Endothelial cell (in vitro differentiated cells): ENCODE measurements at places on chromosomes 13 and 19. TPM values are rescaled to one million over a fixed set of nuclear protein-coding genes. Genes with fewer than 3 reads are reported as not detected.
A peak's percentile ranks its signal among the peaks of the same experiment; 100 is the strongest.

Gene KLK6
- 0.67 TPM for total RNA-seq

DNA sequence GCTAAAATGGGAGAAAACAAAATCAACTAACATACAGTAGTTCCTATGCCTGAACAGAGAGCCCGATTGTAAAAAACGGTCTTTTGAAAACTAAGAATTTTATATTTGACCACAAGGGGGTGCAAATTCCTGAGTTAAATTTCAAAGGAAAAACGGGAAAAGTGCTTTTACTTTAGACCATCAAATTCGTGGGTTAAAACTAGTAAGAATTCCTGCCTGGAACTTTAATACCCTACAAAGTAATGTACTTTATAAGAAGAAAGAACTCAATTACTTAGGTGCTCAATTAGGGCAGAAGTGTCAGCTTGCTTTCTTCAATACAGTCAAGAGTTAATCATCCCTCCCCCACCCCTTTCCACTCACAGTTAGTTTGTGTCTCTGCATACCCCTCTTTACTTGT is 69.8 kb downstream of the KCNRG start:
- no peak overlapping the region for H3K4me3 ChIP-seq
- H3K27me3 ChIP-seq = peaks cover 9% of the 10 kb centered on the region
- H3K27ac ChIP-seq = no peak overlapping the region
- H3K36me3 ChIP-seq = no peaks in the 10 kb centered on the region
- peaks cover 11% of the 10 kb centered on the region for H3K4me1 ChIP-seq
- DNase-seq = no peak

DNA sequence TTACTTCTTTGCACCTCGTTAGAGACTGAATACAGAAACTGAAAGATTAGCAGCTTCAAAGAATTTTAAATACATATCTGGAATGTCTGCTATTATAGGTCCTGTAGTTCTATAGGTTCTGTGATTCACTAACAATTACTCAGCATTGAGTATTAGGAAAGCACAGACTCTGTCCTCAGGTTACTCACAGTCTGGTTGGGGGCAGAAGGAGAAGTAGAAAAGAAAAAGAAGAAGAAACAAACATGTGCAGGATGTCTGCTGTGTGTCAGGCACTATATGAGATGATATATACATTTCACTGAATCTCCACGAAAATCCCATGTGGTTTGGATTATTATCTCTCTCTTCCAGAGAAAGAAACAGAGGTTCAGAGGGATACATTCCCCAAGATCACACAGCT is 40.1 kb downstream of the SERTM1 start:
- no peaks in the 10 kb centered on the region for H3K4me1 ChIP-seq
- no peaks in the 10 kb centered on the region for H3K36me3 ChIP-seq
- H3K27me3 ChIP-seq = peaks cover 11% of the 10 kb centered on the region
- no peak overlapping the region for H3K4me3 ChIP-seq
- no peak overlapping the region for H3K27ac ChIP-seq

Gene ERICH6B
- total RNA-seq = not detected

Gene GRWD1
- 38.4 TPM for total RNA-seq

- H3K27me3 ChIP-seq = peaks cover 4% of the 10 kb centered on the region
- peaks cover 5% of the 10 kb centered on the region for H3K4me1 ChIP-seq
- H3K36me3 ChIP-seq = peaks cover 9% of the 10 kb centered on the region
- no peak overlapping the region for H3K4me3 ChIP-seq
These were observed 27.4 kb downstream of the IRS2 start for GRCh38 chr13:109758937-109759480.

Gene ENOX1
- total RNA-seq = 1.7 TPM

- H3K4me1 ChIP-seq = peaks cover 9% of the 10 kb centered on the region
- no peaks in the 10 kb centered on the region for H3K27me3 ChIP-seq
- H3K36me3 ChIP-seq = peaks cover 11% of the 10 kb centered on the region
- DNase-seq = no peak
These were observed 10.1 kb downstream of the URI1 start for GRCh38 chr19:29952177-29952576.

Gene KIR2DL4
- not detected for total RNA-seq

Gene ZNF563
- 1.2 TPM for total RNA-seq

DNA sequence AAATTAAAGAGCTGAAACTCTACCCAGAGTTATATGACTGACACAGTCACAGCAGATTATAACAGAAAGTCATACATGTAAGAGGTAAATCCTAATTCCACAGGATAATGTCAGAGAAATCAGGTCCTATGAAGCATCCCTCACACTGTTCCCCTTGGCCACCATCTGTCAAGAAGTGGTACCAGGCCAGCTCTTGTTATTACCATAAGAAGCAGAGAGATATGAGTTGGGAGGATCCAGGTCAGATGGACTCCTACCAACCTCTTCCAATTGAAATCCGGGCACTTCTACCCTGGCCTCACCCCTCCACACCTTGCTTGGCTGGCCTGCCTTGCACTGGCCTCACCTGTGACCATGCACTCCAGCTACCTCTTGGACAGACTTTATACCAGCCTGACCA is 353.2 kb downstream of the DNAJC15 start:
- DNase-seq = no peak
- H3K4me1 ChIP-seq = peaks cover 21% of the 10 kb centered on the region
- H3K4me3 ChIP-seq = no peak overlapping the region
- peaks cover 1% of the 10 kb centered on the region for H3K27me3 ChIP-seq
- H3K27ac ChIP-seq = no peak overlapping the region

Gene GPR12
- not detected for total RNA-seq

- no peak for DNase-seq
- no peaks in the 10 kb centered on the region for H3K36me3 ChIP-seq
- no peak overlapping the region for H3K27ac ChIP-seq
- H3K4me3 ChIP-seq = no peak overlapping the region
- no peaks in the 10 kb centered on the region for H3K27me3 ChIP-seq
- H3K4me1 ChIP-seq = no peaks in the 10 kb centered on the region
These were observed 34.2 kb downstream of the TDRD3 start for GRCh38 chr13:60431108-60431700.

Gene PRTN3
- not detected for total RNA-seq

DNA sequence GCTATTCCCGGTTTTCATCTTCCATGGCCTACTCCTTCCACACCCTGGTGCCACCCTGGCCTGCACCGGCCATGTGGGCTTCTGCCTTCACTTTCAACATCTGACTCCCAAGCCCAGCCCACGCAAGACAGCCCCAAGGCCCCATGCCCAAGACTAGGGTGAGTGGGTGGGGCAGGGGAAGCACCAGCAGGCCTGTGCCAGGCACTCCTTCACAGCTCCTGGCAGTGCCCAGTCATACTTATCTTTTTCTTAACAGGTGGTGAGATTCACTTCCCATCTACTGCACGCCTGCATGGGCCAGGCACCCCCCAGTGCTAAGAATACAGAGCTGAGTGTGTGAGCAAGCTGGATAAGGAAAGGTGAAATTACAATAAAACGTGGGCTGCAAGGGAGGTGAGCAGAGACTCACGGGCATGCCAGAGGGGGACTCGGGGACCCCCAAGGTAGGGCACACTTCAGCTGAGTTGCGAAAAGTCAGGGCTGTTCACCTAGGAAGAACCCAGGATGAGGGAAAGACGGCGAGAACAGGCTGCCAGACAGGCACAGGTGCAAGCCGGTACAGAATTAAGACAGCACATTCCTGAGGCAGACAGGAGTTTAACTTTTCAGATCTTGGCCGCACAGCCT is 55.7 kb downstream of the COL4A1 start:
- H3K4me1 ChIP-seq = peaks cover 65% of the 10 kb centered on the region
- peaks cover 62% of the 10 kb centered on the region for H3K36me3 ChIP-seq
- peak overlapping the region; percentile 79 for H3K27ac ChIP-seq
- no peak for DNase-seq

DNA sequence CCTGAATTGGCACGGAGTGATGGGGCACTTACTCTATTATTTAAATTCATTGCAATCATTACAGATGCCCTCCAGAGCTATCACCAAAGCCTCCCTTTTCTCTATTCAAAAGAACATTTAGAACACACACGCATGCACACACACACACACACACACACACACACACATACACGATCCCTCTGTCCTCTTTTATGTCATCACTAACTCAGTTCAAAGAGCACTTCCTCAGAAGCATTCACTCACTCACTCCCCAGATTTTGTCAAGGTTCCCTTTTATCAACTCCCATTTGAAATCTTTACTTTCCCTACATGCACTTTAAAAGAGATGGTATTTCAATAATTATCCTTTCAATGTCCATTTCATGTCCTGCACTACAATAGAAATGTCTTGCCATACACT is 22.4 kb upstream of the IGFL4 start:
- H3K4me3 ChIP-seq = no peak overlapping the region
- H3K27me3 ChIP-seq = peaks cover 4% of the 10 kb centered on the region
- DNase-seq = no peak
- no peaks in the 10 kb centered on the region for H3K4me1 ChIP-seq
- H3K36me3 ChIP-seq = peaks cover 8% of the 10 kb centered on the region
- no peak overlapping the region for H3K27ac ChIP-seq

Gene KRTDAP
- total RNA-seq = not detected

- peaks cover 7% of the 10 kb centered on the region for H3K27me3 ChIP-seq
- no peak overlapping the region for H3K4me3 ChIP-seq
- no peaks in the 10 kb centered on the region for H3K4me1 ChIP-seq
- no peak overlapping the region for H3K27ac ChIP-seq
- DNase-seq = no peak
These were observed 19.7 kb downstream of the CUL4A start for GRCh38 chr13:113229161-113229560.

Gene BRME1
- 3.4 TPM for total RNA-seq

GRCh38 chr13:39820606-39821005 is 165.1 kb downstream of the COG6 start:
- no peak overlapping the region for H3K27ac ChIP-seq
- no peak overlapping the region for H3K4me3 ChIP-seq
- H3K4me1 ChIP-seq = no peaks in the 10 kb centered on the region

- no peak overlapping the region for H3K4me3 ChIP-seq
- no peak overlapping the region for H3K27ac ChIP-seq
- no peaks in the 10 kb centered on the region for H3K36me3 ChIP-seq
- H3K4me1 ChIP-seq = peaks cover 17% of the 10 kb centered on the region
These were observed 2.3 kb upstream of the KBTBD7 start for GRCh38 chr13:41196620-41197019.

DNA sequence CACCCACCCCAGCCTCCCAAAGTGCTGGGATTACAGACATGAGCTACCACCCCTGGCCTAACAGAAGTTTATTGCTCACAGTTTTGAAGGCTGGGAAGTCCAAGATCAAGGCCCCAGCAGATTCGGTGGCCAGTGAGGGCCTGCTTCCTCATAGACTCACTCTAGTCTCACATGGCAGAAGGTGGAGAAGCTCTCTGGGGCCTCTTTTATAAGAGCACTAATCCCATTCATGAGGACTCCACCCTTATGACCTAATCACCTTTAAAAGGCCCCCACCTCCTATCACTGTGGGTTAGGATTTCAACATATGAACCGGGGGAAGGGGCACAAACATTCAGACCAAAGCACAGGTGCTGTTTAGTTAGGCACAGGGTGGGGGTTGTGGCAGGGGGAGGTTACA is 6.9 kb upstream of the SWSAP1 start:
- peaks cover 4% of the 10 kb centered on the region for H3K36me3 ChIP-seq
- no peak overlapping the region for H3K4me3 ChIP-seq
- H3K27me3 ChIP-seq = peaks cover 7% of the 10 kb centered on the region
- H3K27ac ChIP-seq = no peak overlapping the region
- no peak for DNase-seq

GRCh38 chr13:67367399-67367798 is 137.3 kb upstream of the PCDH9 start:
- no peak overlapping the region for H3K27ac ChIP-seq
- H3K27me3 ChIP-seq = no peaks in the 10 kb centered on the region
- no peak for DNase-seq
- no peaks in the 10 kb centered on the region for H3K36me3 ChIP-seq
- H3K4me3 ChIP-seq = no peak overlapping the region

GRCh38 chr13:88908961-88909441 is 1237.8 kb downstream of the SLITRK5 start:
- H3K36me3 ChIP-seq = no peaks in the 10 kb centered on the region
- H3K4me3 ChIP-seq = no peak overlapping the region
- no peak overlapping the region for H3K27ac ChIP-seq
- no peaks in the 10 kb centered on the region for H3K27me3 ChIP-seq

Gene SELENOV
- total RNA-seq = 2.9 TPM

GRCh38 chr19:49940482-49940791 is 11.1 kb upstream of the NUP62 start:
- no peak overlapping the region for H3K4me3 ChIP-seq
- no peak for DNase-seq
- H3K4me1 ChIP-seq = peaks cover 2% of the 10 kb centered on the region
- H3K27me3 ChIP-seq = peaks cover 4% of the 10 kb centered on the region
- no peak overlapping the region for H3K27ac ChIP-seq
- no peaks in the 10 kb centered on the region for H3K36me3 ChIP-seq

- H3K27ac ChIP-seq = no peak overlapping the region
- peak overlapping the region; percentile 59 for H3K4me3 ChIP-seq
- H3K4me1 ChIP-seq = peaks cover 3% of the 10 kb centered on the region
- DNase-seq = peak; percentile 65
These were observed 1.6 kb downstream of the P2RY11 start for GRCh38 chr19:10112895-10113591.

DNA sequence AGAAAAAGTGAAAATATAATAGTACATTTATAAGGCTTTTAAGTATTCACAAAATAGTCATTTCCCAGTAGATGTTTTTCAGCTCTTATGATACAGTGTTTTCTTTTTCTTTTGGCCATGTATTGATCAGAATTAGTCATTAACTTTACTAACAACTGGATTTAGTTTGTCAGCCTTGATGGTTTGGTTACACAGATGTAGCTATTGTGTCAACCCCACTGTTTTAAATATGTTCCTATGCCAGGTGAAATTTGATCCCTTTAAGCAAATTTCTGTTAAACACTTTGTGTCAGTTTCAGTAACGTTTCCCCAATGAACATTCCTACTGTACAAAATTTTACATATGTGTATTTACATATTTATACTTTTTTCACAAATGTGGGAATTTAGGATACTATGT is 261.5 kb upstream of the STARD13 start:
- no peak for DNase-seq
- H3K4me1 ChIP-seq = peaks cover 17% of the 10 kb centered on the region
- no peak overlapping the region for H3K27ac ChIP-seq
- H3K36me3 ChIP-seq = no peaks in the 10 kb centered on the region
- no peak overlapping the region for H3K4me3 ChIP-seq
- H3K27me3 ChIP-seq = peaks cover 12% of the 10 kb centered on the region

Gene CGB2
- total RNA-seq = not detected

Gene SIGLEC10
- not detected for total RNA-seq

Gene ZNF626
- total RNA-seq = 19.1 TPM

DNA sequence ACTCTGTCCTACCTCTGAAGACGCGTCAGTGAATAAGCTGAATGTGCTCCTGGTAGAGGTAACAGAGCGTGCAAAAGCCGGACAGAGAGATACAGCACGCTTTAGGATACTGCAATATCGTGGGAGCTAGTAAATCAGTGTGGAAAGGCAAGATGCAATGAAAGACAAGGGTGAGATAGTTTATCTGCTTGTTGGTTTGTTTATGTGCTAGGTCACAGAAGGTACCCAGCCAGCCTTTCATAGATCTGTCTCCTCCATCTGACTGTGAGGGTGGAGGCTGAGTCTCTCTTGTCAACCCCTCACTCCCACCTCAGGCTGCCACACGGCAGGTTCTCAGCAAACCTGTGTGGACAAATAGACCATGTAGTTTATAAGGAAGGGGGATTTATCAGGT is 904 bp upstream of the GIPC1 start:
- H3K27me3 ChIP-seq = peaks cover 5% of the 10 kb centered on the region
- DNase-seq = no peak
- peaks cover 11% of the 10 kb centered on the region for H3K36me3 ChIP-seq
- H3K4me3 ChIP-seq = peak overlapping the region; percentile 73
- peaks cover 20% of the 10 kb centered on the region for H3K4me1 ChIP-seq

Gene SULT2A1
- total RNA-seq = not detected

Gene WASF3
- total RNA-seq = 13.0 TPM

Gene PSG1
- not detected for total RNA-seq

GRCh38 chr19:13116282-13117175 is at the start of gene TRMT1:
TRMT1 (minus strand) TSS chr19:13116740; CDS start chr19:13116399, 341 bp downstream.
- peaks cover 32% of the 10 kb centered on the region for H3K4me1 ChIP-seq
- peaks cover 11% of the 10 kb centered on the region for H3K36me3 ChIP-seq
- peaks cover 12% of the 10 kb centered on the region for H3K27me3 ChIP-seq
- H3K27ac ChIP-seq = peak within 1 kb of the TSS; percentile 92
- peak; percentile 86 for DNase-seq
- peak within 1 kb of the TSS; percentile 99 for H3K4me3 ChIP-seq
